ENCODE measurements at places on chromosomes 7 and 10. TPM values are rescaled to one million over a fixed set of nuclear protein-coding genes. Genes with fewer than 3 reads are reported as not detected.

CAMK2B gene
- 0.34 TPM for total RNA-seq

MPLKIP gene
- 49.4 TPM for total RNA-seq

- no peaks in the 10 kb centered on the region for H3K4me1 ChIP-seq
- no peak overlapping the region for H3K4me3 ChIP-seq
- no peak for DNase-seq
- no peak overlapping the region for H3K27ac ChIP-seq
Measured at GRCh38 chr10:111873621-111874135, 309.9 kb downstream of the GPAM start.

GRCh38 chr7:47473499-47474210 is 108.3 kb downstream of the TNS3 start:
- H3K4me1 ChIP-seq, result peaks cover 91% of the 10 kb centered on the region
- DNase-seq, result no peak
- no peaks in the 10 kb centered on the region for H3K36me3 ChIP-seq
- H3K27me3 ChIP-seq, result no peaks in the 10 kb centered on the region

GRCh38 chr7:92417913-92418312 is 29.4 kb upstream of the GATAD1 start:
- H3K4me3 ChIP-seq, result no peak overlapping the region
- no peak for DNase-seq
- no peak overlapping the region for H3K27ac ChIP-seq
- H3K27me3 ChIP-seq, result no peaks in the 10 kb centered on the region
- H3K4me1 ChIP-seq, result no peaks in the 10 kb centered on the region

GRCh38 chr7:157937406-157937805 is 600.6 kb downstream of the DNAJB6 start:
- H3K4me3 ChIP-seq, result no peak overlapping the region
- no peaks in the 10 kb centered on the region for H3K4me1 ChIP-seq
- H3K36me3 ChIP-seq, result no peaks in the 10 kb centered on the region
- H3K27ac ChIP-seq, result no peak overlapping the region
- no peaks in the 10 kb centered on the region for H3K27me3 ChIP-seq

GRCh38 chr7:47550788-47551470 is 31.0 kb downstream of the TNS3 start:
- no peaks in the 10 kb centered on the region for H3K36me3 ChIP-seq
- H3K4me1 ChIP-seq, result peaks cover 26% of the 10 kb centered on the region
- no peaks in the 10 kb centered on the region for H3K27me3 ChIP-seq

- H3K4me1 ChIP-seq, result peaks cover 22% of the 10 kb centered on the region
- no peak for DNase-seq
- no peaks in the 10 kb centered on the region for H3K27me3 ChIP-seq
Measured at GRCh38 chr10:5292196-5292735, 72.5 kb upstream of the UCN3 start.

GRCh38 chr10:33100781-33101391 is 142.9 kb upstream of the ITGB1 start:
- H3K4me3 ChIP-seq, result no peak overlapping the region
- DNase-seq, result no peak
- no peaks in the 10 kb centered on the region for H3K27me3 ChIP-seq
- no peaks in the 10 kb centered on the region for H3K36me3 ChIP-seq
- no peaks in the 10 kb centered on the region for H3K4me1 ChIP-seq
- H3K27ac ChIP-seq, result no peak overlapping the region

DNA sequence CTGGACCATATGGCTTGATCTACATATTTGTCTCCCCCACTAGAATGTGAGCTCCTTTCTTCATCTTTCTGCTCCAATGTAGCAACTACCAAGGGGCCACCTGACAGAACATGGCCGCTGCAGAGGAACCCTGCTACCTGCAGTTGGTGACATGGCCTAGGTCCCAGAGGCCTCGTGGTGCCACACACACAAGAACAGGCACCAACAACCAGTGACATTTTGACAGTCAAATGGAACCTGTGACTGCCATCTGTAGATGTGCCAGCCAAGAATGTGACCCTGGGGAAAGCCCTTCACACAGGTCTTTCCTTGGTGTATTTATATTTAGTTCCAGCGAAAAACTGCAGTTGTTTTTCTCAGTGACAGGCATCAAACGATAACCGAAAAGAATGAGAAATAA is 67.9 kb upstream of the ANKRD1 start:
- no peaks in the 10 kb centered on the region for H3K27me3 ChIP-seq
- DNase-seq, result no peak
- H3K4me1 ChIP-seq, result no peaks in the 10 kb centered on the region
- no peak overlapping the region for H3K27ac ChIP-seq
- H3K4me3 ChIP-seq, result no peak overlapping the region
- no peaks in the 10 kb centered on the region for H3K36me3 ChIP-seq
